ENCODE measurements at places on chromosomes 16 and 17.

DNA sequence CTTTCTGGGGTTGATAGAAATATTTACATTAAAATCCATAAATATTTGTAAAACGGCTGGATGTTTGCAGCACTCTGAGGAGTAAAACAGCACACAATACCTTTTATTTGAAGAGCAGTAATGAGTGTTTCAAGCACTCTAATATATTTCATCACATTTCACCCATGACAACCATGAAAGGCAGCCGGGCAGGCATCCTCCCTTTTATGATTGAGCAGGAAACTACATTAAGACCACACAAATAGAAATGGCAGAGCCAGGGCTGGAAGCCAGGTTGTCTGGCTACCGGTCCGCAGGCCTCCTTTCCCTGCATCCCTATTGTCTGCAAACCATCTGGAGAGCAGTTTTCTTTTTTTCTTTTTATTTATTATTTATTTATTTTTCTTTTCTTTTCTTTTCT, 23.1 kb upstream of the GPRC5C start:
- DNase-seq = no peak

GRCh38 chr17:82399041-82399441, 19.1 kb upstream of the HEXD start:
- peak; percentile 75 for DNase-seq

- no peak for DNase-seq
Measured at GRCh38 chr16:27417047-27417671, 15.2 kb downstream of the IL21R start.

- no peak for DNase-seq
Measured at GRCh38 chr17:40827746-40828453, 5.5 kb upstream of the KRT10 start.

- no peak for DNase-seq
Measured at GRCh38 chr17:47013341-47013740, 34.3 kb upstream of the RPRML start.

GRCh38 chr17:80441133-80441578, 26.2 kb downstream of the ENDOV start:
- no peak for DNase-seq

GRCh38 chr17:34980681-34981537, 597 bp downstream of the LIG3 start:
- DNase-seq = peak; percentile 62

- no peak for DNase-seq
Measured at GRCh38 chr16:1991135-1991551, 1.4 kb downstream of the SYNGR3 start.

- DNase-seq = no peak
Measured at GRCh38 chr17:5410594-5411272, 8.7 kb downstream of the NUP88 start.

- no peak for DNase-seq
Measured at GRCh38 chr16:85402910-85403692, 210.0 kb upstream of the GSE1 start.

DNA sequence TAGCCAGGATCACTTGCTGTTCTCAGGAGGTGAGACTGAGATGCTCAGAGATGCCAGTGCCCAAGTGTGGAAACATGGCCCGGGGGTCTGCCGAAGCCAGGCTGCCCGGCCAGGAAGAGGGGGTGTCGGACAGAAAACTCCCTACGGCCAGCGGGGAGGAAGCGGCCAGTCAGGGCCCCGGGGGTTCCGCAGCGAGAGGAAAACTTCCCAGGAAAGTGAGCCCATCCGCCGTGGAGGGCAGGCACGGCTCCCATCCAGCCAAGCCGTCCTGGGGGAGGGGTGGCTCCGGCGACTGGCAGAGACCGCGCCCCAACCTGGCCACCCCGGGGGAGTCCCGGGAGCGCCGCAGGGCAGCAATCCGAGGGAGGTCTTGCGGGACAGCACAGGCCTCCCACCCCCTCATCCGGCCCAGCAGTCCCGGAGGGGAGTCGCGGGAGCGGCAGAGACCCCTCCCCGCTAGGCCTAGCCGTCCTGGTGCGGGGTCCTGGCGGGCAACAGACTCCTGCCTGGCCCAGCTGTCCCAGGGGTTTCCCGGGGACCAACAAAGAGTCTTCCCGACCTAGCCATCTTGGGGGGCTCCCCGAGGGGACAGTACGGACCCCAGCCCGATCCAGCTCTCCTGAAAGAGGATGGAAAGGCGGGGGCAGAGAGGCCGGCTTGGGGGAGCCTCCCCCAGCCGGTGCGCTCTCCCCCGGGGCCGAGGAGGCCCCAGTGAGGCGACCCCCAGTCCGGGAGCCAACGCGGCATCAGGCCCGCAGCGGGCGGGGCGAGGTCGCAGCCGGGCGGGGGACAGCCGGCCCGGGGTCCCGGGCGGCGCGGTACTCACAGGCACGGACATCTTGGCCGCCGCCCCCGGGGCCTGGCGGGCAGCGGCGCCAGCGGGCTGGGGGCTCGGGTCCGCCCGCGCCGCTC, 13.8 kb upstream of the BCAR1 start:
- DNase-seq = no peak

- no peak for DNase-seq
Measured at GRCh38 chr16:79403534-79403933, 197.0 kb downstream of the MAF start.

DNA sequence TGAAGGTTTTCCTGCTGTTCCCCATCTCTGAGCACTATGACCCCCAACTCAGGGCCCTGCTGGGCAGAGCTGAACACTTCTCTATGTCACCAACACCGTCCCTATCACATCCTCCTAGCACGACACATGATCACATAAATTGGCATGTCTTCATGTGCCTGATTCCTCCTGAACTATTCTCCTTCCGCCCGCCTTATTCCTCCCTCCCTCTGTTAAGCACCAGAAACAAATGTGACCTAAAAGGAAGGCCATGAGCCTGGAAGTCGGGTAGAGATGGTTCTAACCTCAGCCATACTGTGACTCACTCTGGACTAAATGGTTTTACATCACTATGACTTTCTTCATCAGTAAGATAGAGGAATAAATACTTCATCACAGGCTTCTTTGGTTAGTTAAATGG, 80.8 kb upstream of the DYNLRB2 start:
- no peak for DNase-seq

DNA sequence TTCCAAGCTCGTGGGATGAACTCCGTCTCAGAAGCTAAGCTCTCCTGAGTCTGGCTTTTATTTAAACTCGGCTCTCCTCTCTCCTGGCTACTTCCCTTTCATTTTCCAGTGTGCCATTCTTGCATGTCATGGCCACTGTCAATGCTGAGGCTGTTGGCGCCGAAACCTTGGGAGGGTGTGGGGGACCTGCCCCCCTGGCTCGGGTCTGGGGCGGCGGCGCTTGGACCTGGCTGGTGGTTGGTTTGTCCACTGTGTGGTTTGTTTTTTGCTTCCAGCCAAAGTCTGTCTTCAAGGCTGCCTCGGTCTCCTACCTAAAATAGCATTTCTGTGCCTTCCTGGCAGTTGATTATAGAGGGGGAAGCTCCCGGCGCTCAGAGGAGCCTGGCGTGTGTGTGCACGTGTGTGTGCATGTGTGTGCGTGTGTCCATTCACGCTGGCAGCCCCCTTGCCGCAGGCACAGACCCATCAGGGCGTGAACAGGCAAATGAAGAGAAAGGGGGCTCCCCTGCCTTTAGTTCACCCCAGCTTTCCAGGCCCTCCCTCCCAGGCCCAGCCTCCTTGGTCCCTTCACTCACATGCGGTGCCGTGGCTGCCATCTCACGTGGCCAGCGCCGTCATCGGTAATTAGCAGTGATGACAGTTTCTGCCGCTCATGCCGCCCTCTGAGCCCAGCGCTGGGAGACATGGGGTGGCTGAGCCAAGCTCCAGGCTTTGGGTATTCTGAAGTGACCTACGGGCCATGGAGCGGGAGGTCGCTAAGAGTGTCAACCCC, 179.9 kb downstream of the SEC14L1 start:
- DNase-seq = no peak

DNA sequence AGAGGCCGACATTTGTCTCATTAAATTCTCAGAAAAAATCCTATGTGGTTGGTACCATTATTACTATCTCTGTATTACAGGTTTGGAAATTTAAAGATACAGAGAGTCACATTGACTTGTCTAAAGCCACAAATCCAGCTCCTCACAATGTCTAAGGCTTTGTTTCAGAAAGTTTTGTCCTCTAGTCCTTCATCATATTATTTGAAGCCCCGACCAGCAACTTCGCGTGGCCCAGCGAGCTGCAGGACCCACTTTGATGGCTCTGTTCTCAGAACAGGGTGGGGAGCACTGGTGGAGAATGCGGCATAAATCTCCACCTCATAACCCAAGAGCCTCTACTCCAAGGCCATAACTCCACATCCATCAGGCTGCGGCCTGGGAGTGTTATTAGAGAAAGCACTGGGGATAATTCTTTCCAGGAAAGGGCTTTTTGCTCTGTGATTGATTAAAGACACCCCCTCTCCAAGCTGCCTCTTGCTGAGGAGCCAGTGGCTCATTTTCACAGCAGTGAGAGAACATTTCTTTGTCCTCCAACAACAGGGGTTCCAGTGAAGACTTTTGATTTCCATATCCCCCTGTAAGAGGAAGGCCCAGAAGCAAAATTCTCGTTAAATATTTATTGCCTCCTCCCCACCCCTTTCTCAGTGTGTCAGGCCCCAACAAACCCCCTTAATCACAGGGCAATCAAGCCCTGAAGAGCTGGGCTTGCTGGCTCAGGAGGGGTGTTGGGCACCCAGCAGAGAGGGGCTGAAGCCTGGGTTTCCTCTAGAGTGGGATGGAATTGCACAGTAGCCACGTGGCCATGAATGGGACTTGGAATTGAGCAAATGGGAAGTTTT, 113.7 kb upstream of the CDH11 start:
- no peak for DNase-seq

- no peak for DNase-seq
Measured at GRCh38 chr17:73211745-73212144, 18.9 kb downstream of the COG1 start.

GRCh38 chr17:27530764-27531391, 74.6 kb downstream of the KSR1 start:
- DNase-seq = no peak

DNA sequence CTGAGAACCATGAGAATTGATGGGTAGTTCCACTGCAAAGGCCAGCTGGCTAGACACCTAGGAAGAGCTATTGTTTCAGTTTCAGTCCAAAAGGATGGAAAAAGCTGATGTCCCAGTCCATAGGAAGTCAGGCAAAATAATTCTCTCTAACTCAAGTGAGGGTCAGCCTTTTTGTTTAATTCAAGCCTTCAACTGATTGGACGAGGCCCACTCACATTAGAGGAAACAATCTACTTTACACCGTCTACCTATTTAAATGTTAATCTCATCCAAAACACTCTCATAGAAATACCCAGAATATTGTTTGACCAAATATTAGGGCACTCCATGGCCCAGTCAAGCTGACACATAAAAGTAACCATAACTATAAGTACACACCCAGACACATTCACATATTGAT, 14.4 kb upstream of the CCL13 start:
- DNase-seq = no peak

- no peak for DNase-seq
Measured at GRCh38 chr17:17370711-17371110, 67.5 kb downstream of the NT5M start.

- DNase-seq = no peak
Measured at GRCh38 chr17:46135126-46135812, 58.0 kb downstream of the KANSL1 start.

DNA sequence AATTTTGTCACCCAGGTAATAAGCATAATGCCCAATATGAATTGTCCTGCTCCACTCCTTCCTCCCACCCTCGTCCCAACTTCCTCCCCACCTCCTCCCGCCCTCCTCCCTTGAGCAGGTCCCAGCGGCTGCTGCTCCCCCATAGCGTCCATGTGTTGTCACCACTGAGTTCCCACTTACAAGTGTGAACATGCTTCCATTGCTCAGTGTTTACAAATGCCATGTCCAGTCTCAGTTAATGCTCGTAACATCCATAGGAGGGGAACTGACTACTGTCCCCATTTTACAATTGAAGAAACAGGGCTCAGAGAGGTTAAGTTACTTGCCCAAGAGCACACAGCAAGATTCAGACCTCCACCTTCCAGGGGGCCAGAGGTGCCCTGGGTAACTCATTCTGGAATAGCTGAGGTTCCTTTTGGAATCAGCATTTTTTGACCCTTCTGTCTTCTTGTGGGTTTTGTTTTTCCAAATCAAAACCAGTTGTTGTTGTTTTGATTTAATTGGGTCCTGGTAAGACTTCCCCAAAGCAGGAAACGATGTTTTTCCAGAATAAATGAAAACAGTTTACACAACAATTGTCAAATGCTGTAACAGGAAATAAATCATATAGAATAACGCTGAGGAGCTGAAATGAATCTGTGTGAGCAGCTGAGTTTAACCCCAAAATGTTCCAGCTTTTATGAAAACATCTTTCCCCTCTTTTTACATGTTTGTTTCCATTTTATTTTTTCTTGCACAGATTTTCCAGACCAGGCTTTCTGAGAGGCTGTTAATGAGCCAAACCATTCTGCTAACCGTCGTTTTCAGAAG, 73.9 kb downstream of the ZDHHC7 start:
- no peak for DNase-seq

DNA sequence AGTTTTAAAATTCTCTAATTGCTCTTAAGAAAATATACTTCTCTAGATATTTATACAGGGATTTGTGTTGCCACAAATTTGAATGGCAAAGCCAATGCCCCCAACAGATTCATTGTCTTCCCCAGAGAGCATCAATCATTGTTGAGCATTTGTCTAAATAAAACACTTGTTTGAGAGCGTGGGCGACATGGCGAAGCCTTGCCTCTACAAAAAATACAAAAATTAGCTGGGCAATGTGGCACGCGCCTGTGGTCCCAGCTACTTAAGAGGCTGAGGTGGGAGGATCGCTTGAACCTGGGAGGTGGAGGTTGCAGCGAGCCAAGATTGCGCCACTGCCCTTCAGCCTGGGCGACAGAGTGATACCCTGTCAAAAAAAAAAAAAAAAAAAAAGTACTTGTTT, 13.4 kb upstream of the SRSF1 start:
- DNase-seq = no peak

DNA sequence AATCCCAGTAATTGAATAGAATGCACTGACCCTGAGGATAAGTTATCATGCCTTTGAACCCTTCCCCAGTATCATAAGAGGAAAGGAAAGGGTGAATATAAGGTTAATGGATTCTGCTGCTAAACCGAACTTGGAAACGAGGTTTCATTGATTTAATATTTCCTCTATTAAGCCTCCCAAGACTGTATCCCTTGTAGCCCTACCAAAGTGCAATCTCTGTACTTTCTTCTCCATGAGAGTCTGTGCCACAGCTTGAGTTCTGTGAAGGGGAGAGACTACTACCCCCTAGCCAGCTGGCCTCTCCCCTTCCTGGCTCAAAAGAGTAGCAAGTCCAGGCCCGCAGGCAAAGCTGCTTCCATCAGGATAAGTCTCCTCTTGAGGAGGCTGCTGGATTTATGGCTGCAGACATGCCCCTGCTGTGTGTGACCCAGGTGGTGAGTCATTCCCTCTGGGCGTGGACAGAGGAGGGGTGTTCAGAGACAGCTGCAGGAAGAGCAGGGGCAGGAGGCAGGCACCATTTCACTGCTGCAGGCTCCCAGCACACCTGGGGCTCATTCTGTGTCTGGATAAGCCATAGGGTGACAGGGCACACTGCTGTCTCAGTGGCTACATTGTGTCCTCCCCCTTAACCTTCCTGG, 58.4 kb downstream of the TOM1L2 start:
- DNase-seq = peak; percentile 89

Data from smooth muscle cell of the brain vasculature (primary cell).